AG08395 (cell line): ENCODE measurements at places on chromosomes 13 and 19.

- DNase-seq: no peak
Measured at GRCh38 chr19:9995999-9996398, 14.3 kb downstream of the COL5A3 start.

DNA sequence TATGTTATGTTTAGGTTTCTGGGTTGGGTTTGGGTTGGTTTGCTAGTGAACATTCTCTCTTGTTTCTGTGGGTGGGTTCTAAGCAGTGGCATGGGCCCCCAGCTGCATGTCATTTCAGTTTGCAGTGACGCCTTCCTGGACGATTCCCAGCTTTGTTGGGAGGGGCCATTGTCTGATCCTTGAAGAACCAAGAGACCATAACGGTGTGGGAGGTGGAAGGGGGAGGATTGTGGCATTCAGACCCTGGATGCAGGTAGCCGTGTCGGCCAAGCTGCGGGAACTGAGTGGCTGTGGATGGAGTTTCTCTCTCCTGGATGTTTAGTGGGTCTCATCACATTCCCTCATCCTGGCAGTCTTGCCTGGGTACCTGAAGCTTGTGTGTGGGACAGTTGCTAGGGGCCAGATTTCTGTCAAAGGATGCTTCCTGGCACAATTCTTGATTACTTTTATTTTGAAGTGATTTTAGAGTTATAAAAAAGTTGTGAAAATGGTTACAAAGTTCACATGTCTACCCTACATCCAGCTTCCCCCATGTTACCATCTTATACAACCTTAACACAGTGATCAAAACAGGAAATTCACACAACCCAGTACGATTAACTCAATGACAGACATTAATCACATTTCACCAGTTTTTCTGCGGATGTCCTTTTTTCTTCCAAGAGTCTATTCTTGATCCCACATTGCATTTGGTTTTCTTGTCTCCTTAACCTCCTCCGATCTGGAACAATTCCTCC, 123.8 kb downstream of the SIPA1L3 start:
- DNase-seq: no peak

GRCh38 chr19:38528931-38529330, 88.8 kb downstream of the MAP4K1 start:
- no peak for DNase-seq

DNA sequence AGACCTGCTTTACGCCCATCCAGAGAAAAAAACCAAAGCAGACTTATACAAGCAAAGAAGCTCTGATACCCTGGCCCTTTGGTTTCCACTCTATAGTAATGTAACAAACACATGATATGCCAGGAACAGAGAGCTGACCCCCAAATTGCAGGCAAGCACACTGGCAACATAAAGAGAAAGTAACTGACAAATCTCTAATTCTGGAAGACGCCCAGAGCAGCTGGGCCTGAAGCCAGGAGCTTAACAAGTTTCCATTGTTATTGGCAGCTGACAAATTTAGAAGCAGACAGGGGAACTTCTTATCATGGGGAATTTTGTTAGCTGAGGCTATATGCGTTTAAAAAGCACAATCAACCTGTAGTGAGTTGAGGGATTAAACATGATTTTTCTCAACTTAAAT, 158.0 kb downstream of the DLEU7 start:
- DNase-seq: no peak

- DNase-seq: no peak
Measured at GRCh38 chr19:55858969-55859368, 22.6 kb downstream of the NLRP4 start.

- DNase-seq: no peak
Measured at GRCh38 chr13:27005976-27006518, 165.6 kb downstream of the USP12 start.

DNA sequence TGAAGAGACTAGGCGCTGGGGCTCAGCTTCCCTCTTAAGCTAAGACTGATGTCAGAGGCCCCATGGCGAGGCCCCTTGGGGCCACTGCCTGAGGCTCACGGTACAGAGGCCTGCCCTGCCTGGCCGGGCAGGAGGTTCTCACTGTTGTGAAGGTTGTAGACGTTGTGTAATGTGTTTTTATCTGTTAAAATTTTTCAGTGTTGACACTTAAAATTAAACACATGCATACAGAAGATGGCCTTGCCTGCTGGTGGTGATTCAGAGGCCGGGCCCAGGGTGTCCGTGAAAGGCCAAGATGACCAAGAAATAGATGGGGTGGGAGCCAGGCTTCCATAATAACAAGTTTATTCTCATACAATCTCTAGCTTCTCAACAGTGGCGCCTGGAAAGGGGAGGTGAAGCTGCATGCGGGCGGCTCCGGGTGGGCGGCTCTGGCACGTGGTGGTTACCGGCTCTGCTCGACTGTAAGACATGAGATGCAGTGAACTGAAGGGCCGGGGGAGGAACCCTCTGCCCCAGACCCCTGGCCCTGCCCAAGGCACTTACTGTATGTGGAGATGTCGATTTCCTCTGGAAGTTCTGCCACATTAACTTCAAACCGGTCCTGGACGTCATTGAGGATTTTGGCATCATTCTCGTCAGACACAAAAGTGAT, 10.5 kb downstream of the DDX39A start:
- DNase-seq: no peak

GRCh38 chr13:45196096-45196495, 4.7 kb downstream of the KCTD4 start:
- no peak for DNase-seq

DNA sequence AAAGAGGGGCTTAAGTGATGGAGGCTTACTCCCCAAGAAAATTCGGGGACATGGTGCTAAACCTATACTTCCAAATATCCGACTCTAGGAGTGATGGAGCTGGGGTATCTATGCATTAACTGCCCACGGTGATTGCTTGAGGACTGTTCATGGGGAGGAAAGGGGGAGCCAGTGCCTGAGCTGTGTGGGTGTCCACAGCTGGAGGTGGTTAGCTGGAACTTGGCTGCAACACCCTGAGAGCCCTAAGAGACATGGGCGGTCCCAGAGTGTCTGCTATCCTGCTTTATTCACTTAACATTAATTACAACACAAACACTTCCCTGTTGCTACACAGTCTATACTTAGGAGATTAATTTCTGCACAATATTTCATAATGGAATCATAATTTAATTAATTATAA, 28.1 kb upstream of the POMP start:
- DNase-seq: peak; percentile 30

DNA sequence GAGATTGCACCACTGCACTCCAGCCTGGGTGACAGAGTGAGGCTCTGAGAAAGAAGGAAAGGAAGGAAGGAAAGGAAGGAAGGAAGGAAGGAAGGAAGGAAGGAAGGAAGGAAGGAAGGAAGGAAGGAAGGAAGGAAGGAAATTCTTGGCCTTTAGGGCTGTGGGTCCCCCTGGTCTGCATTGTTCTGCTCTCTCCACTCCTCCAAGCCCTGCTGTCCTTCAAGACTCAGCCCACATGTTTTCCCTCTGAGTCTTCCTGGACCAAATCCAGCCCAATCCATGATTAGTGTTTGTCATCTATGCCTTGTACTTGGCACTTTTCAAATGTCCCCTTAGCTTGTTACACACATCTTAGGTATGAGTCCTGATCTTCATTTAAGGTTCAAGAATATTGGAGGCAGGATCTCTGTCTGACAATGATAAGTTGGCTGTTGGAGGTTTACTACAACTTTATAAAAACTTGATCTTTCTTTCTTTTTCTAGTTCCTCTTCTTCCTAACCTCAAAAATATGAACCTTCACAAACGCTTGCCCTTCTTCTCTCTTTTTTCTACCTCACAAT, 48.8 kb upstream of the INTS6 start:
- peak; percentile 63 for DNase-seq

GRCh38 chr13:75418997-75419396, 63.0 kb downstream of the TBC1D4 start:
- no peak for DNase-seq

DNA sequence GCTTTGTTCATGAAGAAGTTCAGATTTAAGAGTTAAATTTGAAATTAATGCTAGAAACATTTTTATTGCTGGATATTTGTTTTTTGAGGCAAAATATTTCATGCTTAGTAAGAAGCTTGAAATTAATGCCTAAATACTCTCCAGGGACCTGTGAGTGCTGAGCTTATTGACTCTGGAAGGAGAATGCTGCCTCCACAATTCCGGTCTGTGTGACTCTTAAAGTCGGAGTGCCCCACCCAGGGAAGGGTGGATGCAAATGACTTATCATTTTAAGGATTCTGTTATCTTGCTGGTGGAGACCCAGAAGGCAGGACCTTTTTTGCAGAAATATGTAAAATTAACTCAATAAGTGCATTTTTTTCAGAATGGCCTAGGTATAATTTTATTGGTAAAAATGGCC, 143.8 kb upstream of the RXFP2 start:
- DNase-seq: peak; percentile 5

DNA sequence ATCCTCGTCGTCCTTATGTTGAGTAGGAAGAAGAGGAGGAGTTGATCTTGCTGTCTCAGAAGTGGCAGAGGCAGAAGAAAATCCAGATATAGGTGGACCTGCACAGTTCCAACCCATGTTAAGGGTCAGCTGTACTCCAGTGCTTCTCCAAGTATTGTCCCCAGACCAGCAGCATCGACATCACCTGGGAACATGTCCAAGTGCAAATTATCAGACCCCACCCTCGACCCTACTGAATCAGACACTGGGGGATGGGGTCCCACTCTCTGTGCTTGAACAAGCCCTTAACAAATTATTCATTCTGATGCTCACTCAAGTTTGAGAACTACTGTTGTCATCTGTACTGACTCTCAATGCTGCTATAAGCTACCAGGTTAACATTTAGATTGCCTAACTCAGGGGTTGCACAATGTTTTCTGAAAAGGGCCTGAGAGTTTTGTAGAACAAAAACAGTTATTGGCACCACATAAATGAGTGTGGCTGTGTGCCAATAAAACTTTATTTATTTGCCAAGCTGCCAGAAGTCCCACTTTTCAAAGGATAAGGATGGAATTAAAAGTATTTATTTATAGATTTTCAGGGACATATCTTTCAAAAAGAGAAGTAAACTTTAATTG, 226.7 kb upstream of the IPO5 start:
- DNase-seq: no peak

DNA sequence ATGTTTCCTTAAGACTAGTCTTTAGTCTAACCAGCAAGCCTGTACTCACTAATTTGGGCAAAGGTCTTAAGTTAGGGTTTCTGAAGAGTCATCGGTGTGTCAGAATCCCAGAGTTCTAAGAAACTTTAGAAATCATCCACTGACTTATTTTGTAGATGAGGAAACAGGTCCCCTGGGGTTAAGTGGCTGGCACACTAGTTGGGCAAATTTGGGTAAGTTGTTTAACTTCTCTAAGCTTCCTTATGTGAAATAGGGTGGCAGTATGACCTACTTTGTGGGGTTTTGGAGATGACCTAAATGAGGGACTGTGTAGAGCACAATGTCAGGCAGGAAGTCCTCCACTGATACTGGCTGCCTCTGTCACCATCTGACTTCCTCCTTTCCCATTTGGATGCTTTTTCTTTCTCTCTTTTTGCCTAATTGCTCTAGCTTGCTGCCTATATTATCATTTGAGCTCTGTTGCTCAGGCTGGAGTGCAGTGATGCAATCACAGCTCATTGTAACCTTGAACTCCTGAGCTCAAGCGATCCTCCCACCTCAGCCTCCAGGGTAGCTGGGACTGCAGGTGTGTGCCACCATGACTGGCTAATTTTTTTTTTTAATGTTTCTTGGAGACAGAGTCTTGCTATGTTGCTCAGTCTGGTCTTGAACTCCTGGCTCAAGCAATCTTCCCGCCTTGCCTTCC, 2.3 kb downstream of the ADGRE3 start:
- no peak for DNase-seq

DNA sequence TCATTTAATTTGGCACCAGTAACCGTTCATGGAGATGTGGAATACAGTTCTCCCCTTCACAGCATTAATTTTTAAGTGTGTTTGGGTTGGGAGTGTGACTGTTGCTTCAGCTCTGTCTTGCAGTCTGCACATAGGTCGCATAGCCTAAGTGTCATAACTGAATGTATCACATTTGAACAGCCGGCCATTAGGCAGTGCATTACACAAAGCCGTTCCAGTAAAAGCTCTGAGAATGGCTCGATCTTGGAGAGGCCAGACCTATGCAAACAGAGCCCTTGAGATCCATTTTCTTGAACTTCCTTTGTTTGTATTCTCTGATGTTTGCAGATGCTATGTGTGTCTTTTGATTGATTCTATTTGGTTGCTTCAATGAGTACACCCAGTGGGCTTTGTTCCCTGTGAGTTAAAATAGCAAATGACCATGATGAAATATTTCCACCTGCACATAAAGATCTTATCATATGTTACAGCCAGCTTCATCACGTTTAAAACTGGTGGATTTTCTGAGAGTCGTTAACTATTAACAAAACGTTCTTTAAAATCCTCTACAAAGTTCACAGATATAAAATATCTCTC, 1104.9 kb upstream of the SLC10A2 start:
- no peak for DNase-seq

DNA sequence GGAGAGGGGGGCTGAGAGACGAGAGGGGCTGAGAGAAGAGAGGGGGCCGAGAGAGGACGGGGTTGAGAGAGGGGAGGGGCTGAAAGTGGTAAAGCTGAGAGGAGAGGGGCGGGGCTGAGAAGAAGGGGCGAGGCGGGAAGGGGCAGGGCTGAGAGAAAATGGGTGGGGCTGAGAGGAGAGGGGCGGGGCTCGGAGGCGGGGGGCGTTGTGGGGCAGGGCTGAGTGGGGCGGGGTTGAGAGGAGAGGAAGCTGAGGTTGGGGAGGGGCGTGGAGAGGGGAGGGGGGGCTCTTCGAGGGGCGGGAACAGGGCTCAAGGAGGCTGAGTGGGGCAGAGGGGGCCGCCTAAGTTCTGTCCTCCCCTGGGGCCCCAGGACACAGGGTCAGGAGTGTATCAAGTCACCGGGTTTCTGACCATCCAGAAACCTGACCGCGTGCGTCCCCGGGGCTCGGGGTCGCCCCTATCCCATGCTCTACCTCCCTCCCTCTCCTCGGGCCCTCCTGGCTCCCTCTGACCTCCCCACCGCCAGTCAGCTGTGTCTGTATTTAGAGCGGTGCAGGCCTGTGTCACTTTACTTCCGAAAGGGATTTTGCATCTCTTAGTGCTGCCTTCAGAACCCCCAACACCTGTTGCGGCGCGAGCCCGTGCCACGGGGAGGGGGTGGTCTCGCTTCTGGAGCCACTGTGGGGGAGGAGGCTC, 38.6 kb upstream of the SEMA6B start:
- no peak for DNase-seq

GRCh38 chr13:97502706-97503105, 68.7 kb downstream of the RAP2A start:
- no peak for DNase-seq

- DNase-seq: peak; percentile 34
Measured at GRCh38 chr13:49690133-49690994, 922 bp downstream of the EBPL start.

GRCh38 chr13:110841846-110842245, 73.0 kb downstream of the ANKRD10 start:
- DNase-seq: no peak
